ENCODE measurements at places on chromosomes 6 and 20.

DNA sequence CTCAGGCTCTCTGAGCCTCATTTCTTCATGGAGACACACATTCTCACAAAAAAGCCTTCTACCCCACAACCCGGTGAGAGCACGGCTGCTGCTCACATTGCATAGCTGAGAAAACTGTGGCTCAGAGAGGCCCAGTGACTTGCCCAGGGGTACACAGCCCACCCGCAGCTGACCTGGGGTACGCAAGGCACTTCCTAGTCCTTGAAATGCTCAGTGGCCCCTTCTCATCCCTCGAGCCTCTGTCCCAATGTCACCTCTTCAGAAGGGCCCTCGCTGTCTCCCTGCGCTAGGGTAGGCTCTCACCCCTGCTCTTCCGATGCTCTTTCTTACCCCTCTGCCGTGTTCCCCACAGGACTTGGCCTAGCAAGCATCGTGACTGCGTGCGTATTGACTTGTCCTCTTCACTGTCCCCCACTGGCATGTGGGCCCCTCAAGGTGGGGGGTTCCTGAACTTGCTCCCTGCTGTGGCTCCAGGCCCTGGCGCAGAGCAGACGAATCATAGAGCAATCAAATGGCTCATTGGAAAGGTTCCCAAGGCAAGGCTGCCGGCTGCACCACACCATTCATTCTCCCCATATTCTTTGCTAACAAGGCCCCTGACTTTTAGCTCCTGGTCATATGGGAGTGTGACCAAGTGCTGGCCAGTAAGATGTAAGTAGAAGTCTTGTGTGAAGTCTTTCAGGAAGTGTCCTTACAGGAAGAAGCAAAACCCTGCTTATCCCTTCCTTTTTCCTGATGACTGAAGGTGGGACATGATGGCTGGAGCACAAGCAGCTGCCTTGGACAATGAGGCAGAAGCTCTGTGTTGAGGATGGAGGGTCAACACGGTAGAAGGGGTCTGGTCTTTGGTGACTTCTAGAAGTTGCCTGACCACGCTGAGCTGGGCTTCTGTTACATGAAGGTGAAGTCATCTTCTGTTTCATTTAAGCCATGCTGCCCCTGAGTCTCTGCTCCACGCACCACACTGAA, 22.7 kb downstream of the PCK1 start:
- peaks cover 18% of the 10 kb centered on the region for H3K4me1 ChIP-seq
- peaks cover 5% of the 10 kb centered on the region for H3K36me3 ChIP-seq
- no peak overlapping the region for H3K4me3 ChIP-seq
- peaks cover 86% of the 10 kb centered on the region for H3K27me3 ChIP-seq

DNA sequence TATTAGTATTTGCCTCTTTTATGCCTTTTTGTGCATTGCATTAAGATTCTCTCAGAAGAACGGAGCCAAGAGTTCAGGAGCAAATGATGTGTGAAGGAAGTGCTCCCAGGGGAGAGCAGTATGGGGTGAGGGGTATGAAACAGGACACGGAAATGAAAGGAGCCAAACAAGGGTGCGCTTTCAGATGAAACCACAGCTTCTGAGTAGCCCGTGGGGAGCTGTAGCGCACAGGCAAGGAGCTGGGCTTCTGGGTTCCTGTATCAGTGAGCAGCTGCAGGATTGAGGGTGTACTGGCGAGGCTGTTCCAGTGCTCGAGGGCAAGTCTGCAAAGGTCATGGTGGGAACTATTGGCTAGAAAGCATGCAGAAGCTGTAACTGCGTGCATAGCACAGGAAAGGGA, 25.4 kb downstream of the ANKEF1 start:
- H3K27ac ChIP-seq: no peak overlapping the region
- H3K4me1 ChIP-seq: peaks cover 12% of the 10 kb centered on the region
- no peak for DNase-seq
- peaks cover 4% of the 10 kb centered on the region for H3K36me3 ChIP-seq

- H3K4me1 ChIP-seq: no peaks in the 10 kb centered on the region
- H3K36me3 ChIP-seq: no peaks in the 10 kb centered on the region
- no peak overlapping the region for H3K27ac ChIP-seq
- no peak for DNase-seq
- H3K4me3 ChIP-seq: no peak overlapping the region
- no peaks in the 10 kb centered on the region for H3K27me3 ChIP-seq
Measured at GRCh38 chr6:44806656-44807055, 419.1 kb downstream of the CDC5L start.

DNA sequence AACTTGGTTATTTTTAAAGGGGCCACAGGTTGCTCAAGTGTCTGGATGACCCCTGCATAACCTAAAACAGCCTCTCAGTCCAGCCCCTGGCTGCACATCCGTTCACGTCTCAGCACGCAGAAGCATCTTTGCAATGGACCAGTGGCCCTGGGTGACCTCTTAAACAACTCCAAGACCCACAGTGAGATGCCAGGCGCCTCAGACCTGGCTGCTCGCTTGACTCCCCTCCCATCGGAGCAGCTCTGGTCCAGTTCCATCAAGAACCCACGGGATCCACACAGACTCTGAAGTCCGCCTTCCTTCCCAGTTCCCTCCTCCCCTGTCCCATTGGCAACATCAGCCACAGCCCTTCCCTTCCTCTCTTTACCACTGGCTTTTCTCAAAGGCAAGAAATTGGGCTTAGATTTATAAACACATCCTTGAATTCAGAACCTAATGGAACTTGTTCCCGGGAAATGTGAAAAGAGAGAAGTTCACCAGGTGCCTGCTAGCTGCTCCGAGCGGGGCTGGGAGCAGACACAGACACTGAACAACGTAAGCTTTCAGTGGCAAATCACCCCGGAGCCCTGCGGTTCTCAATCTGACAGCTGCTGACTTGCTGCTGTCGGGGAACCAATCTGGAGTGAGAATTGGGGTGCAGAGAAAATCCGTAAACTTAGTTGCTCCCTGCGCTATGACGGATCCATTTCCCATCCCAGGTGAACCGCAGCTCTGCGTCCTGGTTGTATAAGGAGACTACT, 39.6 kb upstream of the MPC1 start:
- H3K27ac ChIP-seq: no peak overlapping the region
- no peaks in the 10 kb centered on the region for H3K4me1 ChIP-seq
- H3K36me3 ChIP-seq: peaks cover 8% of the 10 kb centered on the region
- no peak for DNase-seq
- no peaks in the 10 kb centered on the region for H3K27me3 ChIP-seq
- H3K4me3 ChIP-seq: no peak overlapping the region

DNA sequence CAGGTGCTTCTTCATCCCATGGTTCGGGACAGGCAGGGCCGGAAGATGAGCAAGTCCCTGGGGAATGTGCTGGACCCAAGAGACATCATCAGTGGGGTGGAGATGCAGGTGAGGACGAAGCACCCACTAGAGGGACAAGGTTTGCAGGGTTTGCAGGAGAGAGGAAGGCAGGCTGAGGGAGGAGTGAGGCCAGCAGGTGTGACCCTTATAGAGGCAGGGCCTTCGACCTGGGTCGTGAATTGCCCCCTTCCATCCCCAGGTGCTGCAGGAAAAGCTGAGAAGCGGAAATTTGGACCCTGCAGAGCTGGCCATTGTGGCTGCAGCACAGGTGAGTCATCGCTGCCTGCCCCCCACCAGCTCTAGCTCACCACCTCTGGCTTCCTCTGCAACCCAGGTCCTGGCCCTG, 8.4 kb downstream of the VARS2 start:
- no peak overlapping the region for H3K4me3 ChIP-seq
- no peaks in the 10 kb centered on the region for H3K27me3 ChIP-seq
- DNase-seq: no peak
- peaks cover 15% of the 10 kb centered on the region for H3K36me3 ChIP-seq

DNA sequence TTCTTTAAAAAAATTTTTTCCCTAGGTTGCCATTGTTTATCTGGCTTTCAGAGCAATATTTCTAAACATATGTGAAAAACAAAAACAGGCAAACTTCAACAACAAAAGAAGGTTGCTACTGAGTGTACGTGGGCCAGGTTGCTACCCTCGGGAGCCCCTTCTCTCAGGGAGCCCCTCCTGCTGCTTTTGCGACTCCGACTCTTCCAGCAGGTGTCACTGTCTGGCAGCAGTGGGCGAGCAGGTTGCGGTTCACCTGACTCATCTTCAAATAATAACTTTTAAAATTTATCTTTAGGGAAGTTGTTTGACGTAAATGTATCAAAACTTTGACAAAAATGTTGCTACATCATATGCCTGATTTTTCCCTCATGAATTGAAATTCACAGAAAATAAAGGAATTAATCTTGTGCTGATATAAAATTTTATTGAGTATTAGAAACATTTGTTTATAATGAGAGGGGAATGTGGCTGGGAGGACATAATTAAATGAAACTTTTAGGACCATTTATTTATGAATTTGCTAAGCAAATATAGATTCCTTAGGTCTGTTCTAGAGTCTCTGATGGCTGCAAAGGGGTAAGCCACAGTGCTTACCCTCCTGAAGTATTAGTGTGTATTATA, 138.8 kb downstream of the HIVEP1 start:
- no peaks in the 10 kb centered on the region for H3K36me3 ChIP-seq
- peaks cover 25% of the 10 kb centered on the region for H3K4me1 ChIP-seq
- peak; percentile 56 for DNase-seq

DNA sequence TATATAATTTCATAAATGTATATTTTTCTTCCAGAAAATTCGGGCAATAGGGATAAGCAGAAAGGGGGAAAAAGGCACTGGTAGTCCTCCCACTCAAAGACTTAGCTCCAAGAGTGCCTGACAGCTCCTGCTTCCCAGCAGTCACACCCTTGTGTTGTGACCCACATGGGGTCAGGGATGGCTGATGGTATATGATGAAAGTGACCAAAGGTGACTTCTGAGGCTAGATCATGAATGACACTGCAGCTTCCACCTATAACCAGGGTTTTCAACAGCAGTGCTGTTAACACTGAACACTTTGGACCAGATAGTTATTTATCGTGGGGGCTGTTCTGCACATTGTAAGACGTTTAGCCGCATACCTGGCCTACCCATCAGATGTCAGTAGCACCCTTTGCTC, 22.3 kb downstream of the FAM50B start:
- DNase-seq: no peak
- no peaks in the 10 kb centered on the region for H3K27me3 ChIP-seq
- peaks cover 8% of the 10 kb centered on the region for H3K36me3 ChIP-seq
- no peak overlapping the region for H3K27ac ChIP-seq
